ENCODE measurements at places on chromosomes 5 and 9. TPM values are rescaled to one million over a fixed set of nuclear protein-coding genes. Genes with fewer than 3 reads are reported as not detected.

DNA sequence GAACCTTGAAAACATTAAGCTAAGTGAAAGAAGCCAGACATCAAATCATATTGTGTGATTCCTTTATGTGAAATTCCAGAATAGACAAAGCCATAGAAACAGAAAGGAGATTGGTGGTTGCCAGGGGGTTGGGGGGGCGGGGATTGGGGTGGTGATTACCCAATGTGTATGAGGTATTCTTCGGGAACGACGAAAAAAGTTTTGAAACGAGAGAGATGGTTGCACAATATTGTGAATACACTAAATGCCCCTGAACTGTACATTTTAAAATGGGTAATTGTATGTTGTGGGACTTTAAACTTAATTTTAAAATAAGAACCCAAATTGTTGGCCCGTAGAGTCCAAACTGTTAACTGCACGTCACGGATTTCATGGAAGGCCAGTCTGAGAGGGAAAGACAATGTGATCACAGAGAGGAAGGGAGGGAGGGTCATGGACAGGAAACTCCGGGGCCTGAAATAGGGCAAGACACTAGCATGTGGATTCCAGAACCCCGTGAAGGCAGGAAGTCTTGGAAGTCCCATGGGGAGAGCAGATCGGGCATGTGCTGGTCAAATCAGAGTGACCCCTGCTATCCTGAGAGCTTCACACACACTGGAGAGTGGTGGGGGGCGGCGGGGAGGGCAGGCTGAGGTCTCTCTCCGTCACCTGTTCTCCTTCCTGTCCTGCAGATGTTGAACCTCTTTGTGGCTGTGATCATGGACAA is 218.4 kb downstream of the CACNA1B start:
- DNase-seq: no peak

DNA sequence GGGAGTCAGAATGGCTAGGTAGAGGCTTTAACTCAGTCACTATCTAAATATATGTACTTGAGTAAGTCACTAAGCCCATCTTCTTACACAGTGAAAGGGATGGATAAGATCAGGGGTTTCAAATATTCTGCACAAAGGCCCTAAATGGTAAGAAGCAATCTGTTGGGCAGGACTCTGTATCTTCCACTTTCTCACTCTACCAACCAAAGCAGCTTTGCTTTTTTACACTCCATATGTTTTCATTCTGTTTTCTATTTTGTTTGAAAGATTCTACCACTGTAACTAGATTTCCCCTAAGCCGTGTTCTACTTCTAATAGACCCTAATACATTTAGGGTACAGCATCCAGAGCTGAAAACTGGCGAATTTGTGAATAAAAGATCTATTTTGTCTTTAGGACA is 477.5 kb upstream of the NMUR2 start:
- no peak for DNase-seq

GRCh38 chr5:116315531-116315930 is 230.7 kb downstream of the COMMD10 start:
- DNase-seq: no peak

The TPM2 gene
- 2.4 TPM for total RNA-seq

All from Caki2 (cell line).